ENCODE measurements at places on chromosomes 1 and 21.
A peak's percentile ranks its signal among the peaks of the same experiment; 100 is the strongest.

DNA sequence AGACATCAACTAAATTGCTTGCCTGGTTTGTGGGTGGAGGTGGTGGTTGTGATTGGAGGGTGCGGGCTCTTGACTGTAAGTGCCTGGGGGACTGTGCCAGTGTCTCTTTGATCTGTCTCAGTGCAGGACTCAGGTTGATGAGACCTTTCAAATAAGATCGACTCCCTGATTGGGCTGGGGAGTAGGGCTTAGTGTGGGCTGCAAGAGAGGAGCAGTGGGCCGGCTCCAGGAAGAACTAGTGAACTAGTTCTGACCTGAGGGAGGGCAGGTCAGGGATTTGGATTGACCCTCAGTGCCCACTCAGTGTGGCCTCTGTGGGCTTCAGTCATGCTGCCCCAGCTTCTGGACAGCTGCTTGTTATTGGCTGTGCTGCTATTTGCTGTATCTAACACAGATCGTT lies 130.6 kb upstream of the CACNA1E start:
- DNase-seq, result no peak
- H3K27ac ChIP-seq, result no peak overlapping the region
- H3K27me3 ChIP-seq, result no peaks in the 10 kb centered on the region
- H3K4me3 ChIP-seq, result no peak overlapping the region
- H3K36me3 ChIP-seq, result no peaks in the 10 kb centered on the region

- H3K4me3 ChIP-seq, result no peak overlapping the region
- no peaks in the 10 kb centered on the region for H3K27me3 ChIP-seq
- H3K27ac ChIP-seq, result no peak overlapping the region
- no peaks in the 10 kb centered on the region for H3K36me3 ChIP-seq
These were observed 15.8 kb downstream of the SPEN start for GRCh38 chr1:15863156-15863901.

GRCh38 chr1:184532199-184532598 lies 145.4 kb downstream of the C1orf21 start:
- H3K27ac ChIP-seq, result no peak overlapping the region
- H3K4me3 ChIP-seq, result no peak overlapping the region
- peaks cover 12% of the 10 kb centered on the region for H3K36me3 ChIP-seq

DNA sequence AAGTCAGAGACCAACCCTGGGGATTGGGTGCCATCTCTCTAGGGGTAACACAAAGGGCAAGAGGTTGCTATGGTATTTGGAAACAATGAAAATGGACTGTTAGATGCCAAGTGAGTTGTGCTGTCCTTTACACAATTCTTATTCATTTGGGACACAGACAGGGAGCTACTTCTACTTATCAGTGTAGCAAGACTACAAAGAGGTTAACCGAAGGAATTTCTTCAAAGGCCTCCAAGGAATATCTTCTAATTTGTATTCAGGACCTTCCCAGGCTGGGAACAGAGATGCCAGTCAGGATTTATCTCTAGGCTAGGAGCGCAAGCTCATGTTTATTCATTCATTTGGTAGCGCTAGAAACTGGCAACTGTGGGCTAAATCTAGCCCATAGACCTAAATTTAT lies 2.6 kb downstream of the NAXE start:
- no peaks in the 10 kb centered on the region for H3K4me1 ChIP-seq
- no peaks in the 10 kb centered on the region for H3K27me3 ChIP-seq
- no peak overlapping the region for H3K27ac ChIP-seq

DNA sequence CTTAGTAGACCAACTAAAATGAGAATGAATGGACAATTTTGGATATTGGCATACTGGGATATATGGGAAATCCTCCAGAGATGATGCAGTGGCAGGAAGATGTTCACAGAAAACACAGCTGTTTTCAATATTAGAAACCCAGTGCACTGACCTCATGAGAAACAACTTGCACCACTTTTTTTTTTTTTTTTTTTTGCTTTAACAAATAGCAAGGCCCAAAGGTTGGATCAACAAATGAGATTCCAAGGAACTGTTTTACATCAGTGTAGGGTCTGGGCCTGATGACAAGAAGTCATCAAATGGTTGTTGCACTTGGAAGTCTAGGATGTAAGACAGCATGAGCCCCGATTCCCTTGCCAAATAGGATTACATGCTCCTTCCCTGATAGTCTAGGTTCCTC lies 110.7 kb downstream of the SLC25A24 start:
- DNase-seq, result no peak
- H3K4me3 ChIP-seq, result no peak overlapping the region
- no peaks in the 10 kb centered on the region for H3K36me3 ChIP-seq
- no peaks in the 10 kb centered on the region for H3K4me1 ChIP-seq
- no peak overlapping the region for H3K27ac ChIP-seq

DNA sequence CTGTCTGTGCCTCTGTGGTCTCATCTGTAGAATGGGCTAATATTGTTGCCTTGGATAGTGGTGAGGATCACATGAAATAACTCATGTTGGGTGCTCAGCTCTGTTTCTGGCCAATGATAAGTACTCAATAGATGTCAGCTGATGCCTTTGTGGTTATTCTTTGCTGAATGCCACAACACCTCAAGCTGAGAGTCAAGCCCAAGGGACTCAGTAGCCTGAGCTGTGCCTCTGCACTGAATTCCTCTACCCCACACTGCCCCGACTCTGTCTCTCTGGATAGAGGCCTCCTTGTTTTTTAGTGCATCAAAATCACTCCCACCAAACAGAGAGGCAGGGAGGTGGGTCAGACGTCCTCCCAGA lies 196.1 kb upstream of the VAMP3 start:
- H3K4me1 ChIP-seq, result no peaks in the 10 kb centered on the region
- no peaks in the 10 kb centered on the region for H3K36me3 ChIP-seq
- H3K27ac ChIP-seq, result no peak overlapping the region
- H3K27me3 ChIP-seq, result no peaks in the 10 kb centered on the region
- no peak for DNase-seq
- H3K4me3 ChIP-seq, result no peak overlapping the region

GRCh38 chr1:156285437-156285836 lies 1.3 kb downstream of the TMEM79 start:
- H3K27ac ChIP-seq, result no peak overlapping the region
- no peaks in the 10 kb centered on the region for H3K36me3 ChIP-seq
- DNase-seq, result no peak
- no peak overlapping the region for H3K4me3 ChIP-seq
- H3K4me1 ChIP-seq, result no peaks in the 10 kb centered on the region

- H3K27ac ChIP-seq, result no peak overlapping the region
- no peaks in the 10 kb centered on the region for H3K4me1 ChIP-seq
- no peaks in the 10 kb centered on the region for H3K27me3 ChIP-seq
- no peak overlapping the region for H3K4me3 ChIP-seq
These were observed 33.3 kb downstream of the C2CD2 start for GRCh38 chr21:41920476-41920875.

- H3K4me3 ChIP-seq, result no peak overlapping the region
- no peaks in the 10 kb centered on the region for H3K27me3 ChIP-seq
- no peak overlapping the region for H3K27ac ChIP-seq
- no peaks in the 10 kb centered on the region for H3K4me1 ChIP-seq
- H3K36me3 ChIP-seq, result no peaks in the 10 kb centered on the region
These were observed 265.5 kb downstream of the PTPRC start for GRCh38 chr1:198904321-198904720.

GRCh38 chr1:9538669-9539164 lies 548 bp upstream of the SLC25A33 start:
- H3K4me1 ChIP-seq, result 0 out of 2 replicates have a peak, but pooled peaks cover 2% of the 10 kb centered on the region
- H3K36me3 ChIP-seq, result peaks cover 13% of the 10 kb centered on the region
- DNase-seq, result no peak
- peak overlapping the region; percentile 78 for H3K4me3 ChIP-seq
- no peak overlapping the region for H3K27ac ChIP-seq
- no peaks in the 10 kb centered on the region for H3K27me3 ChIP-seq
